Fibroblast of skin of scalp (primary cell): ENCODE measurements at places on chromosomes 16 and 17.
A peak's percentile ranks its signal among the peaks of the same experiment; 100 is the strongest.

DNA sequence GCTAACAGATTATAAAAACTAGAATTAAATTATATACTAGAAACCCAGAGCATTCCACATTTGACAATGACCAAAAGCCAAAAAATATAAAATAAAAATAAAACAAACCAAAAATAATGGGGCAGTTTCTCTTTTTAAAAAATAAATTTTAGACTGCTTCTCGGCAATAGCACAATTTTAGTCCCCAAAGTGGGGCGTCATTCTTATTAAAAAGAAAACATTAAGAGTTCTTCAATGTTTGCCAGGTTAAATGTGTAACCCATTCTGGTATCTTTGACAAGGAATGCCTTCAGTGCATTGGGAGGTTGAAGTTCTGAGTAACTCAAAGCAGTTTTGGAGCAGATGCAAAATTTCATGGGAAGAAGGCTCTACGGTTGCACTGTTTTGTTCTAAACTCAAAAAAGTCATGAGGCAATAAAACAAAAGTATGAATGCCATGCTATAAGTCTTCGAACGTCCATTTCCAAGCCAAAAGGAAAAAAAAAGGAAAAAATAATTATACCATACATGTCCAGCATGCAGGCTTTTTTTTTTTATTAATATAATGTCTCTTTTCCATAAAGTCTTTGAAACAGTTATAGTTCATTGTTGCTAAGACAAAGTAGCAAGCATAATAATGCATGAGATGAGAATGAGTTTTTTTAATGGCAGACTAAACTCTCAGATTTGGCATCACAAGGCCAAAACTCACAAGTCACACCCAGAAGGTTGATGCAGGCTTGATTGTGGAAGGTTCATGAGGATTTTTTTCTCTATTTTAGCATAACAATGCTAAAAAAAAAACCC is 3.1 kb downstream of the MAF start:
- DNase-seq = no peak

- DNase-seq = no peak
Observed at GRCh38 chr17:13476720-13477119, 125.0 kb downstream of the HS3ST3A1 start.

DNA sequence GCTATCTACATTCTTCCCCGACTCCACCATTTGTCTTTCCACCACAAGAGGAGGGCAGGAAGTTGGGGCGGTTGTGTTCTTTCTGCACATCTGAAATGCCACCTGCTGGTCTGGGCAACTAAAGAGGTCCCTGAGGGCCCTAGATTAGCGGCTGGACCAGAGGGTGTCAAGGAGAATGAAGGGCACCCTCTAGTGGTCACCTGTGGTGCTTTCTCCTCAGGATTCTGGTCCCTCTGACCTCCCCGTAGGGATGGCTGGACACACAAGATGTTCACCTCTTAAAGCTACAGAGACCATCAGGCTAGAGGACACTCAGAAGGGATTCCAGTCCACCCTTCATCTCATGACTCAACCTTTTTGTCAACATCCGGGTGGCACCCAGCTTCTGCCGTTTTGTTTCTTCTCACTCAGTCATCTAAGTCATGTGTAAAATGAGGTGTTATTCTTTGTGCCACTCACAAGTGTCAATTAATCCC is 2.9 kb upstream of the SCIMP start:
- peak; percentile 44 for DNase-seq

GRCh38 chr17:8542599-8543502 is 87.7 kb downstream of the MYH10 start:
- peak; percentile 12 for DNase-seq

GRCh38 chr16:69535123-69536050 is 30.4 kb upstream of the NFAT5 start:
- peak; percentile 73 for DNase-seq

GRCh38 chr17:29615048-29615385 is 7.7 kb downstream of the CORO6 start:
- DNase-seq = peak; percentile 27

DNA sequence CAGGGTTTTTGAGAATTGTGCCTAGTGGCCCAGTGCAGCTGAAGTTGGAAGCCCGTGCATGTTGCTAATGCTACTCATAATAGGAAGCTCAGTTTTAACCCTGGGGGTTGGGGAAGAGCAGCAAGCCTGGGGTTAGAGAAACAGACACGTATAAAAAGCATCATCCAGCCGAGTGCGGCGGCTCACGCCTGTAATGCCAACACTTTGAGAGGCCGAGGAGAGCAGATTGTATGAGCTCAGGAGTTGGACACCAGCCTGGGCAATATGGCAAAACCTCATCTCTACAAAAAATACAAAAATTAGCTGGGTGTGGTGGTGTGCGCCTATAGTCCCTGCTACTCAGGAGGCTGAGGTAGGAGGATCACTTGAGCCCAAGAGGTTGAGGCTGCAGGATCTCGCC is 2.3 kb upstream of the CLUH start:
- DNase-seq = no peak

- DNase-seq = no peak
Observed at GRCh38 chr17:56887105-56887504, 26.7 kb downstream of the TRIM25 start.

DNA sequence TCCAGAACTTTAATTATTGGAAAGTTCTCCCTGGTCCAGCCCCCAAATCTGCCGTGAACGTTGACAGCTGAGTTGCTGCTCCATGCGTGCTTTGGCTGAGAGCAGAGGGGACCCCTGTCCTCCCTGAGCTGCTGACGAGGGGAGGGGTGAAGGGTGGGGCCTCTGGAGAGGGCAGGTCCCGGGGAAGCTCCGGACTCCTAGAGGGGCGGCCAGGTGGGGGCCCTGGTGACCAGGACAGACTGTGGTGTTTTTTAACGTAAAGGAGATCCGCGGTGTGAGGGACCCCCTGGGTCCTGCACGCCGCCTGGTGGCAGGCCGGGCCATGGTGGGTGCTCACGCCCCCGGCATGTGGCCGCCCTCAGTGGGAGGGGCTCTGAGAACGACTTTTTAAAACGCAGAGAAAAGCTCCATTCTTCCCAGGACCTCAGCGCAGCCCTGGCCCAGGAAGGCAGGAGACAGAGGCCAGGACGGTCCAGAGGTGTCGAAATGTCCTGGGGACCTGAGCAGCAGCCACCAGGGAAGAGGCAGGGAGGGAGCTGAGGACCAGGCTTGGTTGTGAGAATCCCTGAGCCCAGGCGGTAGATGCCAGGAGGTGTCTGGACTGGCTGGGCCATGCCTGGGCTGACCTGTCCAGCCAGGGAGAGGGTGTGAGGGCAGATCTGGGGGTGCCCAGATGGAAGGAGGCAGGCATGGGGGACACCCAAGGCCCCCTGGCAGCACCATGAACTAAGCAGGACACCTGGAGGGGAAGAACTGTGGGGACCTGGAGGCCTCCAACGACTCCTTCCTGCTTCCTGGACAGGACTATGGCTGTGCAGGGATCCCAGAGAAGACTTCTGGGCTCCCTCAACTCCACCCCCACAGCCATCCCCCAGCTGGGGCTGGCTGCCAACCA is at the start of gene MC1R:
Gene MC1R, plus strand, starts transcription at position 410 of the 895 bp plus-strand sequence. Its CDS starts 397 bp downstream, at position 807.
- DNase-seq = peak; percentile 58

DNA sequence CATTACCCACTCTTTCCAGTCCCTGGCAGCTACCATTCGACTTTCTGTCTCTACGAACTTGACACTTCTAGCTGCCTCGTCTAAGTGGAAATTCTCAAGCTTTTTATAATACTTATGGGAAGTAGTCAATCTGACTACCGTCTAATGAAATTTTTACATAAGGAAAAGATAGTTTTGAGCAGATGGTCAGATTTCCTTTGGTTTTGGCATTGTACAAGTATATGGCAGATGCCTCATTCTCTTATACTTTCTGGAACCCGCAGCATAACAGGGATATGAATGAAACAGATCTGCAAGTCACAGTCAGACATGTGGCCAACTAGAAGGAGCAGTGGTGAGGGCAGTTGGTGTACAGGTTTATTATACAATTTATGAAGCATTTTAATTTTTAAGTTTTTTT is 146.0 kb downstream of the PITPNC1 start:
- DNase-seq = no peak

DNA sequence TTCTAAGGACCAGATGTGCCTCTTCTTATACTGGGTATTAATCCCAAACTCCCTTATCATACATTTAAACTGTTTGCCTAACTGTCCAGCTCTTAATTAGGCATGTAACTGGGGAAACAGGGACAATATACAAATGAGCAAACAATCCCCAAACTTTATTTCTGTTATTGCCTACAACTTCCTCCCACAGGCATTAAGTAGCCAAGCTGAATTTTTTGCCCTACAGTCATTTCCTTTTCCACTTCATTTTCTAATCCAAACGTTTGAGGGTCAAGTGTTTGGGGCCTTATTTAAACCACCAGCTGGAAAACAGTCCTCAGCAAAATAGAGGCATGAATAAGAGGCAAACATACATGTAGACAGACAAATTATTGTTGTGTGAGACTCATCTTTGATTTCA is 77.4 kb upstream of the CCL2 start:
- no peak for DNase-seq

DNA sequence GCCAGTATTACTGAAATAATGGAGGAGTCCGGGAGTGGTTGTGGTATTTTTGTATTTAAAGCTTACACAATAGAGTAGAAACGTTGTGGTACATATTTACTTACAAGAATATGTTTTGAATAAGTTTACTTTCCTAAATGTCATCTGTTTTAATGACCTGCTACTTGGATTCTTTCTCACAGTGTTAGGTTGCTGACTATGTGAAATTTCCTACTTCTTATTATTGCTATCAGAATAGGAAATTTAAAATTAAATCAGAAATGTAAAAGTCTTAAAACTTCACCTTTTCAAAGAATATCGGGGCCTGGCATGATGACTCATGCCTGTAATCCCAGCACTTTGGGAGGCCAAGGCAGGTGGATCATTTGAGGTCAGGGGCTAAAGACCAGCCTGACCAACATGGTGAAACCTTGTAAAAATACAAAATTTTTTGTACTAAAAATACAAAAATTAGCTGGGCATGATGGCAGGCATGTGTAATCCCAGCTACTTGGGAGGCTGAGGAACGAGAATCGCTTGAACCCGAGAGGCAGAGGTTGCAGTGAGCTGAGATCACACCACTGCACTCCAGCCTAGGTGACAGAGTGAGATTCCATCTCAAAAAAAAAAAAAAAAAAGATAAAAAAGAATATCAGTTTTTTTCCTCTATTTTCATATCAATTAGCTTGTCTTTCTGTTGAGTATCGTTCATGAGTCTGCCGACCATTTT is 77.8 kb downstream of the VMP1 start:
- DNase-seq = no peak

DNA sequence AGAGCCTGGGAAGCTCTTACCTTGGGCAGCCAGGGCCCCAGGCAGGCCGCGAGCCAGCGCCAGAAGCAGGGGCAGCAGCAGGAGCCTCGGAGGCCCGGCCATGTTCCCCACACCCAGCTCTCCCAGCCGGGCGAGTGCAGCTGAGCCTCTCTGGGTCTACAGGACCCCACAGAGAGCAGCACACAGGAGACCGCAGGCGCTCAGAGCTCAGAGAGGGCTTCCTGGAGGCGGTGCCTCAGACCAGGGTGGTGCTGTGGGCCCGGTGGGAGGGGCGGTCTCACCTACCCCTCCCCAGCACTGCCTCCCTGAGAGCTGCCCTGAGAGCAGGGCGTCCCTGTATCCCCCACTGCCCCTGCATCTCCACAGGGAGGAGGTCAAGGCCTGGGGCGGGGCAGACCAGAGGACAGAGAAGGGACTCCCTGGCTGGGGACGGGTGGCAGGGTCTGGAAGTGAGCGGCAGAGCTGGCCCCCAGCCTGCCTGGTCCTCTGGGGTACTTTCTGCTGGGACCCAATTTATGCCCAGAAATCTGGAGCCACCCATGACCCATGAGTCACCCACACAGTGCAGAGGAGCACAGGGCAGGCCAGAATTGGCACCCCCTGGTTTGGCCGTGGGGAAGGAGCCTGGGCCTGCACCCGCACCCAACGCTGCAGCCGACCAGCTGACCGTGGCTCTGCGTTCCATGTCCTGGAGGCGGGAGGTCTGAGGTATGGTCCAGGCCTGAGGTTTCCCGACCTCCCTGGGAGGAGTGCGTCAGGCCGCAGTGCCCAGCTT is at the start of gene CD7:
Gene CD7, minus strand, starts transcription at position 215 of the 775 bp plus-strand sequence. Its CDS starts 113 bp downstream, at position 102.
- DNase-seq = no peak

DNA sequence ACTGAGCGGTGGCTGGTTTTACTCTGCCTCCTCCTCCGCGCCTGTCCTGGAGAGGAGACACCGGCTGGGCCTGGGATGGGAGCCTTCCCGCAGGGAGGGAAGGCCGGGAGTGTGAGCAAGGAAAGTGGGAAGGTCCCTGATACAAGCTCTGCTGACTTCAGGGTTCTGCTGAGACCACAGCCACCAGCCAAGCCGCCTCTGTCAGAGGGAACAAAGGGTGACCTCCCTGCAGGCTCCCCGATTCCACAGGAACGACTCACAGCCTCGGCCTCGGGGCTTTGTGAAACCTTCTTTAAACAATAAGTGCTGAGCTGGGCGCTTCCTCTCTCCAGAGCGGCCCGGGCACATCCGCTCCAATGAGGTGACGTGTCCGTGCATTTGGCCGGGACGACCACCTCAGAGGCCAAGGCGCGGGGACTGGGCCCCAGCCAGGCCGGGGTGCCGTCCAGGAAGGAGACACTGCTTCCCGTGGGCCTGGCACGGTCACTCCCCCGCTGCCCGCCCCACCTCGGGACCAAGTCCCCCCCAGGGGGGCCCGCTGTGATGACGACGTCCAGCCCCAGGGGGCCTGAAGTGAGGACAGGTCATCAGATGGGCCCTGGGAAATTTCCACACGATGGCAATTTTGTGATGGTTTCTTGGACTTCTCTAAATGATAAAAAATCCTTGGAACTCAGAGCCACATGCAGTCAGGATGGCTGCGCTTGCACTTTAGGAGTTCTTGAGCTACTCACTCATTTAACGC is 11.8 kb upstream of the CIBAR2 start:
- peak; percentile 74 for DNase-seq

DNA sequence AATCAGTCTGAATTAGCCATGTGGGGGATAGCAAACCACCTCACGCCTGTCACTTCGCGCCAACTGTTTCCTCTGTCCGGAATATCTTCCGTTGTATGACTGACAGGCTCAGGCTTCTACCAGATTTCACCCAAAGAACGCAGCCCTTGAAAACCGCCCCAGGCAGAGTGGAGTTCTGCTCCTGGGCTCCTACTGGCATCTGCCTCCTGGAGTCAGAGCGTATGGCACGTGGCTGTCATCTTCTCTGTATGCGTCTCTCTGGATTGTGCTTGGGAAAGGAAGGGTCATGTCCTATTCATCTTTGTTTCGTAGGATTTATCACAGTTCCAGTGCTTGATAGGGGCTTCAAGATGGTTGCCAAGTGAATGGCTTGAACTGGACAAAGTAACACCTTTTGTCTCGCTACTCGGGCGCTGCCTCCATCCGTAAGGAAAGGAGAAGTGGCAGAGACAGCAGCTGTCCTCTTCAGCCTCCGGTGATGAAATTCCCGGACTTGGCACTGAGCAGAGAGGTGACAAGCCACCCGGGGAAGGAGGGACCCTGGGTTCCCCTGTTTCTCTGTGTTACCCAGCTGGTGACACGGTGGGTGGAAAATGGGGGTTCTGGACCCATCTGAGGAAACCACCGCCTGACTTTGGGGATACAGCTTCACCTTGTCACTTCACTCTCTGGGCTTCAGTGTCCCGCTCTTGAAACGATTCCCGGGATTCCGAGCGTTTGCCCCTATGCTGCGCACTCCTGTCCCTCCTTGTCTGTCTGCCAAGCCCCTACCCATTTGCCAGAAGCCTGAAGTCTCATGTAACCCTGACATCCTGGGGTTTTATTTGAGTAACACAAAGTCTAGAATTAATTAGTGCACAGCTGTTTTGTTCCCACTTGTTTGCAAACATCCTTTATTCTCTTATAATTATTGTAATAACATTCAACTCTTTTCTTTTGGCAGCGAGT is 13.9 kb downstream of the KIAA0513 start:
- no peak for DNase-seq
